ENCODE measurements at places on chromosomes 6 and 20.

DNA sequence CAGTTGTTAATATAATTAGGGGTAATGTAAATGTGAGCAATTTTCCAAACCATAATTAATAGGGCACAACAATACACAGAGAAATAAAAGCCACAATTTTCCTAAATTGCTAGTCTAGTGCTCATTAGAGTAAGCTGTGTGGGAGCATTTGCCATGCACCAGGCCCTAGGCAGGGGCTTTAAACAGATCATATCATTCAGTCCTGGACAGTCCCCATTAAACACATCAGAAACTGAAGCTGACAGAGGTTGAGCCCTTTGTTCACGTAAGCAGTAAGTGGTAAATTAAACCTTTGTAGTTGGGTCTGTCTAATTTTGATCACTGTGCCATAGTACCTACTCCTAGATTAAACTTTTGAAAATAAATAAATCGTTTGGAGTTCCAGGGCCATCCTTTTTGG is 931.1 kb downstream of the C6orf118 start:
- DNase-seq, result no peak

- no peak for DNase-seq
Observed at GRCh38 chr6:123770247-123770949, 33.3 kb upstream of the NKAIN2 start.

DNA sequence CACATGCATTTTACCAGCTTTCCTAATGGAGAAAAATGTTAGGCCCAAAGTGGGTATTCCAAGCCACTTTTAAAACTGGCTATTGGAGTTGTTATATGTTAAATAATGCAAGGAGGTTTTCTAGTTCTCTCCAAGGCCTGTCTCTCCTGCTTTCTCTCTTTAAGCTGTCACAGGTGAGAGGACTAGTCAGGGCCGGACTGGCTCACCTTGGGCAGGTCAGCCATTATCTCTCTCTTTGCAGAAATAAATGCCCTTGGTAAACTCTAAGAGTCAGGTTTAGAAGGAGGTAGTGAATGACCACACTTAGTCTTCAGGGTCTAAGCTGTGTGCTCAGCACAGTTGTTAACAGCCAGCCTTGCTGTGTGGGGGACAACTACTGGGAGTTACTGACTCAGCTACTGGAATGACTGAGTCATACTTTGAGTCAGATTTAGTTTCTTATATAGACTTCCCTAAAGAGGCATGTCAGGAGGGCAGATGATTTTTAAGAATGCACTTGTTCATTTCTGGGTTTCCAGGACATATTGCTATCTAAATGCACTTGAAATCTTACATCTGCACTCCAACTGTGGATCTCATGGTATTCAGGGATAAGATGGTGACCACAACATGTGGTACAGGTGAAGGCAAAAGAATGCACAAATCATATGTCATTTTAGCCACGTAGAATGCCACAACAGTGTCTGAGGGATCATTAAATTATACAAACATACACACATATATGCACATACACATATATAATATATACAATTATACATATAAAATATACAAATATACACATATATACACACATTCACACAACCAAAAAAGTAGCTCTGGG is 719.4 kb downstream of the EPM2A start:
- DNase-seq, result peak; percentile 93

DNA sequence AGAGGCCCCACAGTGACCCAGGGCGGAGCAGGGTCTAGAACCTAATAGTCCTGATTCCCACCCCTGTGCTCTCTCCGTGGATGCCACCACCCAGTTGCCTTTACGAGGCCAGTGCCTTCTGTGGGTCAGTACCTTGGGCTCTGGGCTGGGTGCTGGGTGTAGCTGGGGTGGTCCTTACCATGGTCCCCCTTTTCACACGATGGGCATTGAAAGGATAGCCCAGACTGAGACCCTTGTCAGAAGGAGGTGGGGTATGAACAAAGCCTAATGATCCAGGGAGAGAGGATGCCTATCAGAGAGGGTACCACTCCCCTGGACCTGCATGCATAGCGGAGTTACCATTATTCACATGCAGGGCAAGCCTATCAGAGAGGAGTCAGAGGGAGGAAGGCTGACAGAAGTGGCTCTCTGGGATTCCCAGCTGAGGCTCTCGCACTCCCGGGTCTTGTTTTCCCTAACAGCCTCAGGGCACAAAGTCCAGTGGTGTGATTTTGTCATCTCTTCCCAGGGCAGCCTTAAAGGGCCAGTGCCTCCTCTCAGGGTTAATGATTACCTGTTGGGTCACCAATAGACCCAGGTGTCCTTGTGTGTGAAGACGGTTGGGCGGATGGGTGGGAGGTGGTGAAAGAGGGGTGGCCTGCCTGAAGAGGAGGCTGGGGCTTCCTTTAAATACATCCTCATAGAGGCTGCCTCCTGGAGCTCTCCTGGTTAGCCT is 36.2 kb downstream of the VEGFA start:
- no peak for DNase-seq

- peak; percentile 7 for DNase-seq
Observed at GRCh38 chr6:161355696-161356095, 81.8 kb upstream of the AGPAT4 start.

GRCh38 chr20:13245250-13245723 is 24.2 kb downstream of the ISM1 start:
- DNase-seq, result no peak

Measured in MV-4-11 (cell line).